Type B pancreatic cell (in vitro differentiated cells): ENCODE measurements at places on chromosomes 16 and 17.

GRCh38 chr16:58503863-58504688 lies 4.1 kb downstream of the NDRG4 start:
- H3K36me3 ChIP-seq = no peaks in the 10 kb centered on the region
- no peaks in the 10 kb centered on the region for H3K27me3 ChIP-seq
- DNase-seq = no peak
- no peak overlapping the region for H3K4me3 ChIP-seq

- H3K4me1 ChIP-seq = peaks cover 4% of the 10 kb centered on the region
- peak within 1 kb of the TSS; percentile 67 for H3K27ac ChIP-seq
- peaks cover 49% of the 10 kb centered on the region for H3K27me3 ChIP-seq
- H3K4me3 ChIP-seq = peak within 1 kb of the TSS; percentile 86
- peak; percentile 82 for DNase-seq
- H3K36me3 ChIP-seq = peaks cover 11% of the 10 kb centered on the region
Measured at GRCh38 chr17:10198509-10199249, at the start of gene GAS7. Gene GAS7, minus strand, starts transcription at chr17:10198606.

- peaks cover 47% of the 10 kb centered on the region for H3K27me3 ChIP-seq
- no peak for DNase-seq
- H3K4me3 ChIP-seq = peak overlapping the region; percentile 72
- H3K4me1 ChIP-seq = peaks cover 21% of the 10 kb centered on the region
- no peak overlapping the region for H3K27ac ChIP-seq
- no peaks in the 10 kb centered on the region for H3K36me3 ChIP-seq
Measured at GRCh38 chr17:77888242-77889134, 70.0 kb upstream of the TNRC6C start.

DNA sequence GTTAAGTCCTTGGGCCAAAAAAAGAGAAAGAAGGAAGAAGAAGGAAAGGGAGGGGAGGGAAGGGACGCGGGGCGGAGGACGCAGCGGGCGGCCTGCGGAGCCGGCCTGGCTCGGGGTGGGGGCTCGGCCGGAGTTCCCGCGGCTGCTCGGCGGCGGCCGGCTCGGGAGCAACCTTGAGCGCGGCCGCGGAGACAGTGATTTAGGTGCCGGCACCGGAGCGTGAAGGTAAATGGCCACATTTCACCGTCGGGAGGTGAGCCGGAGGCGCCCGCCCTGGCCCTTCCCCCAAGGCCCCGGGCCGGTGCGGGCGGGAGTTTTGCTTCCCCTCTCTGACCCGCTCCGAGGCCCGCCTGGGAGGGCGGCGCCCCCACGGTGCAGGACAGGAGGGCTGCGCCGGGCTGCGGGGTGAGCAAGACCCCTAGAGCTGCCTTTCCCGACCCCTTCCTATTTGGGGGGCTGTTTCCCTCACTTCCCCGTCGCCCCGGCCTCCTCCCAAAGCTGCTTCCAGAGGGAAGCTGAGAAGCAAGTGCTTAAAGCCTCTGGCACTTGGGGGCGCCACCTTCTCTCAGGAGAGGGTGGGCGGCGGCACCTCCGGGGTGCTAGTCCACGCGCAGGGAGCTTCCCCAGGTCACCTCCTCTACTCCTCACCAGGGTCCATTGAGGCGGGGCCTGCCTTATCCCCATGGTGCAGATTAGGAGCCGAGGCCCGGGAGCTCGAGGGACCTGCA lies 56.5 kb downstream of the MRM1 start:
- H3K4me3 ChIP-seq = peak overlapping the region; percentile 80
- peak overlapping the region; percentile 51 for H3K27ac ChIP-seq
- H3K36me3 ChIP-seq = no peaks in the 10 kb centered on the region
- no peak for DNase-seq
- peaks cover 66% of the 10 kb centered on the region for H3K27me3 ChIP-seq

- no peak for DNase-seq
- no peaks in the 10 kb centered on the region for H3K36me3 ChIP-seq
- peak overlapping the region; percentile 3 for H3K27ac ChIP-seq
- H3K4me3 ChIP-seq = peak overlapping the region; percentile 57
- peaks cover 34% of the 10 kb centered on the region for H3K4me1 ChIP-seq
- H3K27me3 ChIP-seq = peaks cover 10% of the 10 kb centered on the region
Measured at GRCh38 chr16:51538707-51539498, 387.8 kb upstream of the SALL1 start.

- peaks cover 81% of the 10 kb centered on the region for H3K4me1 ChIP-seq
- no peak overlapping the region for H3K4me3 ChIP-seq
- H3K27me3 ChIP-seq = no peaks in the 10 kb centered on the region
- H3K36me3 ChIP-seq = peaks cover 7% of the 10 kb centered on the region
- peak overlapping the region; percentile 70 for H3K27ac ChIP-seq
Measured at GRCh38 chr17:76446449-76447231, 6.3 kb downstream of the UBE2O start.

- no peak for DNase-seq
- no peak overlapping the region for H3K4me3 ChIP-seq
- no peaks in the 10 kb centered on the region for H3K36me3 ChIP-seq
- H3K27ac ChIP-seq = peak overlapping the region; percentile 16
- H3K4me1 ChIP-seq = peaks cover 35% of the 10 kb centered on the region
Measured at GRCh38 chr16:17369421-17370222, 101.1 kb downstream of the XYLT1 start.
